ENCODE measurements at places on chromosomes 6 and 20. TPM values are rescaled to one million over a fixed set of nuclear protein-coding genes. Genes with fewer than 3 reads are reported as not detected.

TMEM30A gene
- 32.1 TPM for total RNA-seq

PRPH2 gene
- not detected for total RNA-seq

MCHR2 gene
- total RNA-seq = not detected

SEMG1 gene
- total RNA-seq = not detected

FBXL4 gene
- 20.9 TPM for total RNA-seq

RHAG gene
- not detected for total RNA-seq

OR2H2 gene
- not detected for total RNA-seq

GRM4 gene
- 1.3 TPM for total RNA-seq
